ENCODE measurements at places on chromosomes 6 and 20. TPM values are rescaled to one million over a fixed set of nuclear protein-coding genes. Genes with fewer than 3 reads are reported as not detected.
A peak's percentile ranks its signal among the peaks of the same experiment; 100 is the strongest.

The KHDC1 gene
- total RNA-seq, result 1.1 TPM

DNA sequence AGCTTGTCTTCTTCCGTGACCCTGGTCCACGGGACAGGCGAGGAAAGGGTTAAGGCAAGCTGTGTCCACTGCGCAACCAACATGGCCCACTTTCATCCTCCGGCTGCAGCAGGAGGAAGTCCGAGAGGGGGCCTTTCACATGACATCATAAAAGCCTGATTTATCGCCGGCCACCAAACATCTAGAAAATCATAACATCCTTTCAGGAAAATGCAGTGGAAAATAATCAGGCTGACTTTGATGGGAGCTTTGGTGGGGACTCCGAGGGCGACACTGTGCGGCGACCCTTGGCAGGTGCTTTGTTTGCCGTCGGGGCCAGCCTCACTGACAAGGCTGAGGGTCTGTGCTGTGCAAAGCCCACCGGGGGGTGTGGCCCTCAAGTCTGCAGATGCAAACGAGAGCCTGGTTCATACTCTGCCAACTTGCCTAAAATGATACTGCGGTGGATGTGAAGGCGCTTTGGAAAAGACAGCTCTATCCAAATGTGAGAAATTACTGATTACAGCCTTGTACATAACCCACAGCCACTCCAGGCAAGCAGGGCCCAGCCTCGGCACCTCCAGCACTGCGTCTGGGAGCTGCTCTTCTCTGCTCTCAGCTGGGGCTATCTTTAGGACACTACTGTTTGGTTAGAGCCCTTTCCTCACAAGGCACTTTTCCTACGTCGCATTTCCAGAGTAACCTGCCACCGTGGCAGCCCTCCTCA is 25.7 kb downstream of the FOXC1 start:
- DNase-seq, result peak; percentile 74

DNA sequence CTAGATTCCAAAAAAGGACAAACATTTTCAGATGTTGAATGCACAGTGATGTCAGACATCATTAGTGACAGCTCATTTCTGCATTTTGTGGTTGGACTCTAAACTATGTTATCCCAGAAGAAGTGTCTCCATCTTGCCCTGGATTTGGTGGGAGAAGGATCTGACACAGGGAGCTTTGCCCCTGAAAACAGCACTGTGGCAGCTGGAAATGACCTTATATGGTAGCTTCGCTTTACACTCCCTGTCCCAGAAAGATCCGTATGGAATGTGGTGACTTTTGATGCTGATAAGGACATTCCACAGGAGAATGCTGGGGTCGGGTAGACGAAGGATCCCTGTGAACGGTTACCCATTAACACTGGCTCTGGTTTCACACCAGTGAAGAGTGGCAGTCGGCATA is 87.2 kb upstream of the EDN1 start:
- DNase-seq, result no peak

- no peak for DNase-seq
These were observed 116.6 kb downstream of the PLCB4 start for GRCh38 chr20:9185511-9185910.

- DNase-seq, result no peak
These were observed 235.2 kb downstream of the ARID1B start for GRCh38 chr6:157012355-157012754.

The NEU1 gene
- 29.0 TPM for total RNA-seq

GRCh38 chr6:57104336-57104735 is 14.3 kb downstream of the ZNF451 start:
- no peak for DNase-seq

The MAPK13 gene
- total RNA-seq, result 10.1 TPM

- DNase-seq, result no peak
These were observed 491.8 kb downstream of the BTBD3 start for GRCh38 chr20:12409501-12409900.

The TRAPPC3L gene
- not detected for total RNA-seq
